HFFc6 (cell line): ENCODE measurements at places on chromosomes 4 and X. TPM values are rescaled to one million over a fixed set of nuclear protein-coding genes. Genes with fewer than 3 reads are reported as not detected.

DNA sequence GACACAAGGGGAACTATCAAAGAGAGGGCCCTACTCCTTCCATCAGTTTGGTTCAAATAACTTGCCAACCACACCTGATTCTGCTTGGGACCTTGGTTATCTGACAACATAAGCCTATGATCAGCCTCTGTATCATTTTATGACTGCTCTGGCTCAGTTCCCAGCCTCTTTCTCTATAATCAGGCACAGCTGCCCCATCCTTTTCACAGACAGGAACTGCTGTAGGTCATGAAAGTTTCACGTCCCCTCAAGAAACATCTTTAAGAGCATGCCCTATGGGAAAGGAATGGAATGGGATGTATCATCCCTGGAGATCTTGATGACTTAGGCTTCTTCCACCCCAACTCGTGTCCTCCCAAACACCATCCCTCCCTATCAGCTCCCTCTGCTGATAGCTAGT is 243.4 kb downstream of the AR start:
- no peaks in the 10 kb centered on the region for H3K36me3 ChIP-seq
- H3K4me1 ChIP-seq, result peaks cover 7% of the 10 kb centered on the region; the same call in 1 of the 2 replicates
- peak; percentile 25 for DNase-seq

GATB gene
- total RNA-seq, result 23.1 to 27.1 TPM (median 23.7 TPM) in 3 replicates

DNA sequence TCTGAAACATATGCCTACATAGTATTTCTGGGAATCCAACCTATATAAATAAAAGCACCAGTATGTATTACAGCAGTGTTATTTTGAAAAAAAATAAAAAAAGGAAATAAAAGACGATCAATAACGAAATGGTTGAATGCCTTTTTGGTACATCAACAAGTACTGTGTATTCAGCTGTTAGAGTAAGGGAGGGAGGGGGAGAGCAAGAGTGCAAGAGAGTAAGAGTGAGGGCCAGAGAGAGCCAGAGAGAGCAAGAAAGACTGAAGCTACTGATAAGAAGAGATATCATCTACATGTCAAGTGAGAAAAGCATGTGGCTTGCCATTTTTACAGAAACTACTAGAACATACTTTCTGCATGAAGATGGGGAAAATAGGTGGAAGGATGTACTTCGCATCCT is 1.8 kb downstream of the SPIN4 start:
- H3K4me1 ChIP-seq, result peaks cover 15% of the 10 kb centered on the region
- peak overlapping the region; percentile 97 for H3K4me3 ChIP-seq
- H3K27ac ChIP-seq, result peak overlapping the region; percentile 12; the same call in 1 of the 2 replicates
- no peaks in the 10 kb centered on the region for H3K27me3 ChIP-seq

IL3RA gene
- not detected in 3 replicates for total RNA-seq

DNA sequence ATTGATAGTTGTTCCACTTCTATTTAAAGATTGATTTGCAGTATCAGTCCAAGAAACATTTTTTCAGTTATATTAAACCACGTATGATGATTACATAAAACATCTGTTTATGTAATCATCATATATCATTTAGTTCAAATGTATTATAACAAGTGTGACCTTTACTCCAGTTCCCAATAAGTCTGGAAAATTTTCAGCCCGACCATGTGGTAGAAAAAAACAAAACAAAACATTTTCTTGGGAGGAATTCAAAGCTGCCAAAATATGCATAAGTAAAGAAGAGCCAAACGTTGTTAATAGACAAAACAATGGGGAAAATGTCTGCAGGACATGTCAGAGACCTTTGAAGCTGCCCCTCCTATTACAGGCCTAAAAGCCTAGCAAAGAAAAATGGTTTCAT is 709.1 kb downstream of the FAT4 start:
- no peaks in the 10 kb centered on the region; the same call in 1 of the 2 replicates for H3K4me1 ChIP-seq
- H3K27ac ChIP-seq, result no peak overlapping the region
- no peaks in the 10 kb centered on the region for H3K36me3 ChIP-seq
- DNase-seq, result no peak
- H3K4me3 ChIP-seq, result no peak overlapping the region
- H3K27me3 ChIP-seq, result no peaks in the 10 kb centered on the region

GRCh38 chr4:148061141-148061481 is 329.2 kb downstream of the ARHGAP10 start:
- no peak overlapping the region for H3K27ac ChIP-seq
- no peak for DNase-seq
- peaks cover 2% of the 10 kb centered on the region; the same call in 1 of the 2 replicates for H3K27me3 ChIP-seq
- H3K4me1 ChIP-seq, result peaks cover 27% of the 10 kb centered on the region

GRCh38 chr4:86935853-86936733 is 1.3 kb downstream of the AFF1 start:
- peak overlapping the region; percentile 89 for H3K4me3 ChIP-seq
- no peaks in the 10 kb centered on the region; the same call in 1 of the 2 replicates for H3K36me3 ChIP-seq
- peaks cover 60% of the 10 kb centered on the region for H3K4me1 ChIP-seq

- H3K36me3 ChIP-seq, result peaks cover 9% of the 10 kb centered on the region
- H3K4me3 ChIP-seq, result no peak overlapping the region
- peaks cover 8% of the 10 kb centered on the region for H3K4me1 ChIP-seq
- no peaks in the 10 kb centered on the region for H3K27me3 ChIP-seq
- no peak overlapping the region for H3K27ac ChIP-seq
Measured at GRCh38 chrX:3674881-3675280, 38.6 kb downstream of the PRKX start.

DNA sequence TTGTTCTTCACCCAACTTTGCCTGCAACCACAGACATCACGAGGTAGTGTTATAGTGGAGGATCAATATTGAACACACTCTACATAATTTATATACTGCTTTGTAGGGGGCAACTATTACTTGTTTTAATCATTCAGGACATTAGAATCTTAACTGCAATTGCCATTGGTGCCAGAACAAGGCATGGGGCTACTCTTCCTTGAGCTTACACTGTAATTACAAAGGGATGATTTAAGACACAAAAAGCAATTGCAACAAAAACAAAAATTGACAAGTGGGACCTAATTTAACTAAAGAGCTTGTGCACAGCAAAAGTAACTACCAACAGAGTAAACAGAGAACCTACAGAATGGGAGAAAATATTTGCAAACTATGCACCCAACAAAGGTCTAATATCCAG is 24.0 kb upstream of the DDX53 start:
- H3K27ac ChIP-seq, result no peak overlapping the region
- H3K4me3 ChIP-seq, result no peak overlapping the region
- no peaks in the 10 kb centered on the region for H3K36me3 ChIP-seq

TRIM61 gene
- total RNA-seq, result 0.19 TPM in 1 of 3 replicates, not detected in the others

DNA sequence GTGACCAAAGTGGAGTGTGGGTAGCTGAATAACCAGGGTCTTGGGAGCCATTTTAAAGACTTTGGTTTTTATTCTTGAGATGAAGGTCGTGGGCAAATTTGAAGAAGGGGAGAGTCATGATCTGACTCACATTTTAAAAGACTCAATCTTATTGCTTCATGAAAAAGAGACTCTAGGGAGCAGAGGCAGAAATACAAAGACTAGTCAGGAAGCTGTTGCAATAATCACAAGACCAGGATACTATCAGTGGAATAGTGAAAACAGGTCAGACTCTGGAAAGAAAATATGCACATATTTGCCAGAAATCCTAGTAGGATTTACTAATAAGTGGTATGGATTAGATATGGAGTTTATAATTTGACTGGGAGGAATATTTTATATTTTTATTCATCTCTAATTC is 448.4 kb downstream of the RAPGEF2 start:
- H3K36me3 ChIP-seq, result no peaks in the 10 kb centered on the region
- no peaks in the 10 kb centered on the region; the same call in 1 of the 2 replicates for H3K27me3 ChIP-seq

RNF175 gene
- not detected in 3 replicates for total RNA-seq

- no peak overlapping the region for H3K4me3 ChIP-seq
- peaks cover 6% of the 10 kb centered on the region; the same call in 1 of the 2 replicates for H3K27me3 ChIP-seq
- no peak overlapping the region for H3K27ac ChIP-seq
- H3K36me3 ChIP-seq, result no peaks in the 10 kb centered on the region
Measured at GRCh38 chr4:54844911-54845310, 187.2 kb downstream of the KIT start.

GRCh38 chrX:26747877-26748276 is 531.9 kb downstream of the MAGEB5 start:
- no peaks in the 10 kb centered on the region for H3K36me3 ChIP-seq
- H3K27me3 ChIP-seq, result no peaks in the 10 kb centered on the region
- H3K4me1 ChIP-seq, result no peaks in the 10 kb centered on the region
- H3K4me3 ChIP-seq, result no peak overlapping the region

GRCh38 chr4:121338518-121338917 is 42.3 kb downstream of the QRFPR start:
- no peak for DNase-seq
- H3K4me1 ChIP-seq, result no peaks in the 10 kb centered on the region
- H3K27ac ChIP-seq, result no peak overlapping the region
- no peaks in the 10 kb centered on the region for H3K36me3 ChIP-seq
